Right cardiac atrium (tissue), 5 donors: ENCODE measurements at places on chromosomes 4 and X.

GRCh38 chrX:53580742-53581504, 105.6 kb downstream of the HUWE1 start:
- DNase-seq, result no peak

- no peak for DNase-seq
These were observed 10.6 kb downstream of the SULT1B1 start for GRCh38 chr4:69749771-69750170.

GRCh38 chr4:14125375-14126129, 498.0 kb upstream of the BOD1L1 start:
- DNase-seq, result no peak

DNA sequence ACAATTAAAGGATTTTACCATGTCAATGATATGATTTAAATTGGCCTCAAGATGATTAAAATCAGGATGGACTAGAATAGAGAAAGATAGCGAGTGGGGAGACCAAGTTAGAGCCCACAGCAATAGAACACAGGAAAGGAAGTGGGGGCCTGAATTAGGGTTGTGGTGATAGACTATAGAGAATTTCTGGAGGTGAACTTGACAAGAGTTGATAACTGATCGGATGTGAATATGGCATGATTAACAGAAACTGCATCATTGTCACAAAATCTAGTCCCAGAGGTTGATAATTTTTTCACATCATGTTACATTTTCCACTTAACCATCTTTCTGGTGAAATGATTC, 26.3 kb upstream of the TRPC3 start:
- no peak for DNase-seq

DNA sequence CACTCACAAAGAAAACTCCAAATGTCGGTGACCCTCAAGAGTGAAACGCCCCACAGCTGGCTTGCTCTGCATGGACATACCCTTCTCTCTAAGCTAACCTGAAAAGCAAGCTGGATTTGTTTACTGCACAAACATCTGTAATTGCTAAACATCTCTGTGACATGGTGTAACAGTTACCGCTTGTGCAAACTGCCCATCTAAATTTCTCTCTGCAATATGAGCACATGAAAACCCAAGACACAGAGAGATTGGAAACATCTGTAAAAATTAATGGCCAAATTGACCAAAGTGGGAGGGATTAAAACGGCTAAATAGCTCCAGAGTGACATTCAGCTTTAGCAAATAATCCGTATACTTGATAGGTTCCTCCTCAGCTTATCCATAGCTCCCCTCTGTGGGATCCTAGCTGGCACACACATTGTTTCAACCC, 155.0 kb upstream of the MAP3K15 start:
- no peak for DNase-seq

GRCh38 chr4:3689576-3690550, 76.3 kb upstream of the ADRA2C start:
- peak; percentile 26 for DNase-seq

GRCh38 chr4:47646372-47646771, 161.3 kb downstream of the ATP10D start:
- no peak for DNase-seq

- DNase-seq, result no peak
These were observed 621.0 kb downstream of the TECRL start for GRCh38 chr4:63788271-63788670.

GRCh38 chrX:150478496-150479492, 89.6 kb upstream of the MTM1 start:
- DNase-seq, result no peak
